ENCODE measurements at places on chromosomes 13 and 19.

DNA sequence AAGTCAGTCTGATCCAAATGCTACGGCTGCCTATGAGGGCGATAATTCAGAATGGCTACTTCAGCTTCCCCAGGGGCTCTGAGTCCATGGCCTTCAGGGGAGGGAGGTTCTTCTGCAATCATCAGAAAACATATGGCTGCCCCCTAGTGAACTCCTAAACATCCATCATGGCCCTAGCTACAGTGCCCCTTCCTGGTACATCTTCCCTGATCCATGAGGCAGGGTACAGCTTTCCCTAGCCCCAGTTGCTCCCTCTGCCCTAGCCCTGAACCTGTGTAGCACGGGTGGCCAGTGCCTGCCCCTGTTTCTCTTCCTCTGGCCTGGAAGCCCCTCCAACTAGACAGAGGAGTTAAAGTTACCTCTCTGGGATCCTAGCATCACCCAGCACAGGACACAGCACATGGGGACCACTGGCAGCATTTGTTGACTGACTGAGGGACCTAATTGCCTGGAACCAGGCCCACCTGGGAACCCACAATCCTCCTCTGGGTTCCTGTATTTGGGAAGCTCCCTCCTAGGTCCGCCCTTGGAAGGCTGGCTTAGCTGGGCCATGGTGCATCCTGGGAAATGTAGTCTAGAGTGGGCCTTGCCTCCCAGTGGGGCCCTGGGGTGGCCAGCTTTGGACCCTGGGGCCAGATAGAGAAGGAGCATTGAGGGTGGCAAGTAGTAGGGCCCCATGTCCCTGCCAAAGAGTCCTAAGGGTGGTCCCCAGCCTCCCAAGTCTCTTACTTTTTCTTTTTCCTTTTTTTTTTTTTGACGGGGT, 17.7 kb upstream of the SEMA6B start:
- DNase-seq: peak; percentile 57

DNA sequence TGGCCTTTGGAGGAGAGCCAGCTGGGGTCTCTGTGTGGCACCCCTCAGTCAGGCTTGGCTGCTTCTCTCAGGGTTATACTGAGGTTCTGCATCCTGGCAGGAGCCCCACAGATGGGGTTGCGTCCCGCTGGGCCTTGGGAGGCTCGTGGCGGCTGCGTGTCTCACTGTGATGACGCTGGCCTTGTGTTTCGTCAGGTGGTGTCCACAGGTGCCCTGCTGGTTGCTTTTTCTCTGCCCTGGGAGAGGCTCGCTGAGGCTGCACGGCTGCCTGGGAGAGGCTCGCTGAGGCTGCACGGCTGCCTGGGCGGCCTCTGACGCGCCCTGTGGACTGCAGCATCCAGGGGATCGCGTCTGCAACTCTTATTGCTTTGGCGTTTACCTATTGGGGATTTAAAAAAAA, 15.4 kb downstream of the DOT1L start:
- no peak for DNase-seq

- DNase-seq: no peak
Observed at GRCh38 chr13:24997367-24997967, 98.5 kb upstream of the PABPC3 start.

DNA sequence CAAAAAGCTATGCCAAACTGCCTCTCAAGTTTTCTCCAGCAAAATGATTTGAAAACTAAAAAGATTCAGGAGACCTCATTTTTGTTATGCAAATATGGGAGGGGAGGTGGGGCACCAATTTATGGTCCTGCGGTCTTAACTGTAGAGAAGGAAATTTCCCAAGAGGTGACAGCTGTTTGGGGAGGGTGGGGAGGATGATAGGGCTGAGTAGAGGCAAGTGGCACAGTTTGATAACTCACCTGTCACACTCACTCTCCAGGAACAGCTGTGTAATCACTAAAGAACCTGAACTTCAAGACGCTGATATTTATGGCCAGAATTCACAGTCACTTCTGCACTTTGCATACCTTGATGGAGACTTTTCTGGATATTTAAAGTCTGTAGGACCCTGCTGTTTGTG, 232.9 kb upstream of the STARD13 start:
- no peak for DNase-seq

GRCh38 chr13:53075356-53076041, 46.9 kb downstream of the OLFM4 start:
- DNase-seq: no peak

- DNase-seq: no peak
Observed at GRCh38 chr19:291006-291521, at the start of gene PLPP2. Gene PLPP2 (minus strand): TSS chr19:291403. CDS start chr19:291336, 67 bp downstream.

DNA sequence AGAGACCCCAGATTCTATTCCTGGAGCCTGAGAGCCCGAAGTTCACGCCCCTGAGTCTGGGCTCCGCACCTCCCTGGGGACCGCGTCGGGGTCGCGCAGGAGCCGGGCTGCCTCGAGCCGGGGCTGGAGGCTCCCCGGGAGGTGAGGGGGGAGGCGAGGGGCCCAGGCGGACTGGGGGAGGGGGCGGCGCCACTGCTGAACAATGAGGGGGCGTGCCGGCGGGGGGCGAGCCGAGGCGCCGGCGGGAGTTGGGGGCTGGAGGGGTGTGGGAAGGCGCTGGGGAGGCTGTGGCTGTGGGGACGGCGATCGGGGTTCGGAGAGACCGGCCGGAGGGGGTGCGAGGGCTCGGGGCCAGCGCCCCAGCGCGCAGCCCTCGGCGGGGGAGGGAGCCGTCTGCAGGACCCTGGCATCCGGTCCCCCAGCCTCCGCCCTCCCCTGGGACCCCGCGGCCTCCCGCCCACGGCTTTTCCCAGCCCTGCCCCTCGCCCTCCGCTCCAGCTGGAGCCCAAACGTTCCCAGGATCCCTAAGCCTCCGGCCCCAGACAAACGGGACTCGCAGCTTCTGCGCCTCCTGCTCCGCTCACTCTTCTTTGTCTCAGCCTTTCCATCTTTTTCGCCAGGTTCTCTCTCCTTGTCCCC, 922 bp downstream of the PLEKHG2 start:
- no peak for DNase-seq

- DNase-seq: no peak
Observed at GRCh38 chr13:110780422-110780821, 66.9 kb downstream of the ING1 start.

All from T47D (cell line).